ENCODE measurements at places on chromosomes 1 and 21.

GRCh38 chr1:54987427-54987826 is 7.0 kb downstream of the TMEM61 start:
- no peak for DNase-seq

DNA sequence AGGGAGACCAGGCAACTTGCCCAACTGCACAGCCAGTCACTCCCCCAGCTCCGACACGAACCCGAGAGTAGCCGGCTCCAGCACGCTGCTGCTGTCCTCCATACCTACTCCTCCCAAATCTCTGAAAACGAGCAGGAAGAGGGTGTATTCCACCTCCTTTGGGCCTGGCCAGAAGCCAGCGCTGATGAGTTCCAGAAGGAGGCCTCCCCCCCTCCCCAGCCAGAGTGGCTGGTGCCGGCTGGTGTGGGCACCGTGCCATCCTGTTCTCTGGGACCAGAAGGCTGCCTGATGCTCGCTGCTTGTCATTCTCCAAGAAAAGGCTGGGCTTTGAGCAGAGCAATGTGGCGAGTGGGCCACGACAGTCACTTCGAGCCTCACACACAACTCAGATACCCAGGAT is 22.2 kb downstream of the KCNN3 start:
- no peak for DNase-seq

GRCh38 chr1:6148497-6149241 is 31.5 kb downstream of the CHD5 start:
- peak; percentile 89 for DNase-seq

DNA sequence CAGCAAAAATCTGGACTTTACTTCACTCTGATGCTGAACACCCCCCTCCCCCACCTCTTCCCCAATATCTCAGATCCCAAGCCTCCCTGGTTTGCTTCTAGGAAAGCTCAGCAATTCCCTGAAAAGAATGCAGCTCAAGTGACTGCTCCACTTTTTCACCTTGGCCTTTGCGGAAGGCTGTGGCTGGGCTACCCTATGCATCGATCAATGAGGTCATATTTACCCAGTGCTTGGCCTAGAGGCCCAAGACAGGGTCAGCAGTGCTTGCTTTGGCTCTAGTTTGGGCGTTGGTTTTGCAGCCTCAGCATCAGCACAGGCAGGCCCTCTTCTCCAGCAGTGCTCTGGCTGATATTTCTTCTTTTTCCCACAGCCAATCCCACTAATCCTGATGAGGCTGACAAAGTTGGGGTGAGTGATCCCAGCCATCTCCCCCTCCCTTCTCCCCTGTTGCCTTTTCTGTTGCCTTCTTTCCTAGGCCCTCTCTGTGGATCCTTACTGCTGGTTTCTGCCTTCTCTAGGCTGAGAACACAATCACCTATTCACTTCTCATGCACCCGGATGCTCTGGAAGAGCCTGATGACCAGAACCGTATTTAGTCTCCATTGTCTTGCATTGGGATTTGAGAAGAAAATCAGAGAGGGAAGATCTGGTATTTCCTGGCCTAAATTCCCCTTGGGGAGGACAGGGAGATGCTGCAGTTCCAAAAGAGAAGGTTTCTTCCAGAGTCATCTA is 14.2 kb downstream of the FCGR2B start:
- DNase-seq: no peak

DNA sequence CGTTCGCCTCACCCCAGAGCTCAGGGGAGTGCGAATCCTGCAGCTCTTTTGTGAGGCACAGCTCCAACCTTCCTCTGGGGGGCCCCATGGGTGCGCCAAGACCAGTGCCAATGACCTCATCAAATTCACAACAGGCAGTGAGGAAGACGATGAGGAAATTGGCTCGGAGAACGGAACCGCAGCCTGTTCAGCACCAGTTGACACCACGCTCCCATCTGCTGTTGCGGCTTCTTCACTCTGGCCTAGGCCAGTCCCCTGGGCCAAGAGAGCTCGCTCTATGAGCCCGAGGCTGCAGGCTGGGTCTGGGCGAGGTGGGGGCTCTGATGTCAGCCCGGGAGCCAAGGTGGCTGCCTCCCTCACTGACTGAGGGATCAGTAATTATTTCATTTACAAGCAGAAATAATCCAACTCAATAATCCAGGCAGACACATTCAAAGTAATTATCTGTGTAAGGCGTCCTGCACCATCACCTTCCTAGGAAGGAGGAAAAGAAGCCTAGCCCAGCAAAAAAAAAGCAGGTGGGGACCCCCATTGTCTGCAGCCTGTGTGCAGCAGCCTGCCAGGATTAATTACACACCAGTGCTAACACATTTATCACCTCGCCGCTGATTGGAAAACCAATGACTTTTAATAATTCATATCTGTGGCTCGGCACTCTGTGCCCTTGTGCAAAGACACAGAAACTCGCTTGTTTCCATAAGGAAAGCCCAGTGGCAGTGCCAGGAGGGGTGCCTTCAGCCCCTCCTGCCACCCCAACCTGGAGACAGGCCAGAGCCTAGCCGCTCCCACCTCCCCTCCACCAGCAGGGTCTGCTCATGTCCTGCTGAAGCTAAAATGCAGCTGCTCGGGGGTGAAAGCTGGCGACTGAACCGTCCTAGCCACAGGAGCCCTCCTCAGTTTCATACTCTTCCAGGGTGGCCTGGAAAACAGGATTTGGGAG is 1.9 kb downstream of the PLEKHA6 start:
- no peak for DNase-seq

DNA sequence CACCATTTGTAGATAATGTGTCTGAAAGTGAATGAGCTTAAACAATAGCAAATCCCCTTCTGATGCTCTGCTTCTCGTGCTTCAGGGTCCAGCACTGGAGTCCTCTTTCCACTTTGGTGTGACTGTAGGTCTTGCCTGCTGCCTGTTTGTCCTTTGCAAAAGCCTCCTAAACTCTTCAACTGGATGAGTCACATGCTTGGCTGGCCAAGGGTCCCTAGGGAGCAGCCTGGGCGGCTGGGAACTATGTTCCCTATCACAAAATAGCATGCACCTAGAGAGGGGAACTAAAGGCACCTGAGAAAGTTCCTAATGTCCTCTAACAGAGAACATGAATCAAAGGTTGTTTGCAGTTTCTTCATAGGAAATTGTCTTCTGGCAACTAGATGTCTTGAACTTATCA is 607.2 kb upstream of the PLXNA2 start:
- no peak for DNase-seq

- no peak for DNase-seq
Measured at GRCh38 chr1:162251102-162251501, 125.6 kb downstream of the SPATA46 start.

DNA sequence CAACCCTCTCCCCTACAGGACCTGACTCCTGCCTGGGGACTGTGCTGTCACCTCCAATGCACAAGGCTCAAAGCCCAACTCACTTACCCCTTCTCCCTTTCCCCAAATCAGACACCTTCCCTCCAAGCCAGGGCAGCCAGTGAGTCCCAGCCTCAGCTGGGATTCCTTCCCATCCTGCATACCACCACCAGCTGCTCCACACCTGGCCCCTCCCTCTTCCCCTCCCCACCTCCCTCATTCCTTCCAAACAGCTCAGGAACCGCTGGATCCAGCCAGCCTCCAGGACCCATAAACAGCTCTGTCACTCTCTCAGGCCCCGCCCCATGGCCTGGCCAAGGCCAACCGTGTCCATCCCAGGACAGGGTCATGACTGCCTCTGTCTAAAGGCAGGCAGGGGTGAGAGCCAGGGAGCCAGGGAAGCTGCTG is 41.4 kb downstream of the ACOT7 start:
- DNase-seq: peak; percentile 43

- DNase-seq: no peak
Measured at GRCh38 chr1:151606384-151606783, 5.5 kb upstream of the SNX27 start.

GRCh38 chr1:178278916-178279686 is 185.2 kb downstream of the RASAL2 start:
- no peak for DNase-seq

DNA sequence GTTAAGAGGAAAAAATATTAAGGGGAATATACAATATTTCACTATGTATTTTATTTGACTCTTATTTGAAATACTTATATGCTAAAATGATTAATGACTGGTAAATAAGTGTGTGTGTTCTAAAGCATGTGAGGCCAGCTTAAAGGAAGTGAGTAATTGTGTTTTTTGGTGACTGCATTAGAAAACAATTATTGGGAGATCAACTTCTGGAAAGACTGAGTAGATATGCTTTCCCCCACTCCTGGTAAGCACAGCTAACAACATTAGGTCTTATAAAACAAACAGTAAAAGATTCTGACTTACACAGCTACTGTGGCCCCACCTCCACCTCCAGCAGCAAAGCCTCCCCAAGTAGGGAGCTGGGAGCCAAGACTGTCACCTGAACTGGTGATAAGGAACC is 403.0 kb downstream of the SRGAP2C start:
- no peak for DNase-seq

DNA sequence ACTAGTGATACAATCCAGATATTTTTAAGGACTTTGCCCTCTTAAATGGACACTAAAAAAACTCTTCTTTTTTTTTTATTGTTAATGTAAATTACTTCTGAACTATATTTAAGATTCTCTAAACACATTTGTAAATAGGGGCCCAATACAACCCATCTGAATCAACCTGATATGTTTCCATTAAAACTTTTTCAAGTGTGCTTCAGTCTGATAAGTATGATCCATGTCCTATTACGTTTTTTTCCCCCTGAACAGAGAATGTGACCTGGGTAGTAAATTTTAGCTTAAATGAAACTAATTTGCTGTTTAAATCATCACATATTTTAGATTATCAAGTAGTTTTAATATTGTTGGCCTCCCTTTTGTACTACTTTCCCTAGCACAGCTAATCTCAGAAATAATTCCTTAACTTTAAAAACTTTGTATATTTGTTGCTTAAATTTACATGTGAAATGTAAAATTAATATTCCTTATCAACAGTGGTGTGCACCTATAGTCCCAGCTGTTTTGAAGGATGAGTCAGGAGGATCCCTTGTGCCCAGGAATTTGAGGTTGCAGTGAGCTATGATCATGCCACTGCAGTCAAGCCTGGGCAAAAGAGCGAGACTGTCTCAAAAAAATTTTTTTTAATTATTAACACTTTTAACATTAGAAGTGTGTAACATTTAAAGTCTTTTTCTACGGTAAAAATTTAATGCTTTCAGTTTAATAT is 3.0 kb upstream of the PKN2 start:
- no peak for DNase-seq

- DNase-seq: no peak
Measured at GRCh38 chr1:169538998-169539871, 47.0 kb downstream of the F5 start.

DNA sequence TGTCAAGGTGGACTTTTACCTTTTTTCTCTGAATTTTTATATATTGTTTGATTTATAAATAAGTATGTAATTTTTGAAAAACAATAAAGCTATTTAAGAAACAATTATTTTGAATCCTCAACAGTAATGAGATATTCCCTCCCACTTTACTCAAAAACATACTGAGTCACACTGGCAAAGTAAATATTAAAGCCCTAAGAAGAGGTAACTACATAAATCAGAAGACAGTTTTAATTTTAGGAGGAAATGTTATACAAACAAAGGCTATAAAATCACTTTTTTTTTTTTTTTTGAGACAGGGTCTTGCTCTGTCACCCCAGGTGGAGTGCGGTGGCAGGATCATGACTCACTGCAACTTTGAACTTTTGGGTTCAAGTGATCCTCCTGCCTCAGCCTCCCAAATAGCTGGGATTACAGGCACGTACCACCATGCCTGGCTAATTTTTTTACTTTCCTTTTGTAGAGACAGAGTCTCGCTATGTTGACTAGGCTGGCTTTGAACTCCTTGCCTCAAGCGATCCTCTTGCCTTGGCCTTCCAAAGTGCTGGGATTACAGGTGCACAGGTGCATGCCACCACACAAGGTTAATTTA is 36.2 kb downstream of the ZSWIM5 start:
- no peak for DNase-seq

GRCh38 chr1:215682232-215682631 is 115.1 kb downstream of the KCTD3 start:
- no peak for DNase-seq

DNA sequence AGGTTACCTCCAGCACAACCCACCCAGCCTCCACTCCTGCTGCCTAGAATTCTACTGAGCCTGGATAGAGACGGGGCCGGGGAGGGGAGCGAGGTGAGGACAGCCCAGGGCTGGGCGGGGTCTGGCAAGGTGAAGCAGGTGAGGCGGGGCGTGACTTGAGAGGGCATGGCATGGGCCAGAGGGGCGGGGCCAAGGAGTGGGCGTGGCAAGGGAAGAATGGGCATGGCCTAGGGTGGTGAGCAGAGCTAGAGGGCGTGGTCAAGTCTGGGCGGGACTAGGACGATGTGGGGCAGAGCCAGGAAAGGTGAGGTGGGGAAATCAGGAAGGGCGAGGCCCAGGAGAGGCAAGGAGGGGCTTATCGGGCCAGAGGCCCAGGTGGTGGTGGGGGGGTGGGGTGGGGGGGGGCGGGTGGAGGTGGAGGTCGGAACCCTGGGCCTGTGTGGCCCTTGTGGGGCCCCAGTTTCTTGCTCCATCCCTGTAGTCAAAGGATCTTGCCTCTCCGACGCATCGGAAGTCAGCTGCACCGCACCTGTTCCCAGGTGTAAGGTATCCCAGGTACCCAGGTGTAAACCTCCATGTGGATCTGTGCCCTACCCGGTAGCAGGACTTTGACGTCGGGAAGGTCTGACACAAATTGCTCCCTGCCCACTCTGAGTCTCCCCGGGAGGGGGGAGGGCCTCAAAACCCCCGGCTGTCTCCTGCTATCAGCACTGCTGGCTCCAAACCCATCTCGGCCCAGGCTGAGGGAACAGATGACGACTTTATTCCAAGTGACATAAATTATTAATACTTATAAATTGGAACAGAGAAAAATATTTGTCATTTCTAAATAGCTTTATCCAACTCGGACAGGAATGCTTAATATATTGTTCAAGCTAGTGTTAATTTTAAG is 32.9 kb upstream of the UTS2 start:
- DNase-seq: peak; percentile 28

- no peak for DNase-seq
Measured at GRCh38 chr1:223819730-223820514, 25.8 kb downstream of the TP53BP2 start.

DNA sequence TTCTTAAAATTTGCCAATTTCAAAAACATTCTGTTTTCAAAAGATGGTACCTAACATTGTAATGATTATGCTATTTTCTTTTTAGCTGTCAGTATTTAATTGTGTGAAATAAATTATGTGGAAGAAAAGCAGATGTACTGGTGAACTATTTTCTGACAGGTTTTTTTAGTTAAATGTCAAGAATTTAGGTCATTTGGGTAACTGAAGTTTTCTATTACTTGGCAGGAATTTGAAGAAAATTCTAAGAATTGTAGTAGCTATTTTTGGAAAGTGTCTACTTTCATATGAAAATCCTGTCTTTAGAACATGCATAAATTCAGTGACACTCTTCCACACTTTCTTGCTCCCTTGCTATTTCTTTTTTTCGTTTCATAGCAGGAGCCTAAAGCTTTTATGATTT is 28.5 kb upstream of the PTPRC start:
- DNase-seq: no peak

DNA sequence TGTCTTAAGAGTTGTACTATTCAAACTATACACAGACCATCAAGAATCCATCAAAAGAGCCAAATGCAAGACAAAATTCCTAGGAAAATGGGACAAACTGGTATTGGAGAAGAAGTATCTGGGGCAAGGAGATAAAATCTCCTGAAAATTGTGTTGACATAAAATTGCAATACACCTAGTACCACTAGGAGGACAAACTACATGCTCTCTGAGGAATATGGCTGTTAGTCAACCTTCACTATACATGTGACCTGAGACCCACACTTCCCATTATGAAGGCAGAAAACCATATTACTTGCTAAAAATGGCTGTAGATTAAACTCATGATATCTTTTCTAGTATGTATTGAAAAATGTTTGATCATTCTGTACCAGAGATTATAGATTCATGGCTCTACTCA is 30.0 kb downstream of the IRF2BP2 start:
- no peak for DNase-seq

GRCh38 chr21:45502006-45502345 is 40.3 kb downstream of the SLC19A1 start:
- no peak for DNase-seq

Data from nephron progenitor cell (in vitro differentiated cells).